Fibroblast of skin of right biceps (primary cell): ENCODE measurements at places on chromosomes 16 and 17.

GRCh38 chr17:45290269-45290765 is 26.5 kb downstream of the MAP3K14 start:
- no peak for DNase-seq

DNA sequence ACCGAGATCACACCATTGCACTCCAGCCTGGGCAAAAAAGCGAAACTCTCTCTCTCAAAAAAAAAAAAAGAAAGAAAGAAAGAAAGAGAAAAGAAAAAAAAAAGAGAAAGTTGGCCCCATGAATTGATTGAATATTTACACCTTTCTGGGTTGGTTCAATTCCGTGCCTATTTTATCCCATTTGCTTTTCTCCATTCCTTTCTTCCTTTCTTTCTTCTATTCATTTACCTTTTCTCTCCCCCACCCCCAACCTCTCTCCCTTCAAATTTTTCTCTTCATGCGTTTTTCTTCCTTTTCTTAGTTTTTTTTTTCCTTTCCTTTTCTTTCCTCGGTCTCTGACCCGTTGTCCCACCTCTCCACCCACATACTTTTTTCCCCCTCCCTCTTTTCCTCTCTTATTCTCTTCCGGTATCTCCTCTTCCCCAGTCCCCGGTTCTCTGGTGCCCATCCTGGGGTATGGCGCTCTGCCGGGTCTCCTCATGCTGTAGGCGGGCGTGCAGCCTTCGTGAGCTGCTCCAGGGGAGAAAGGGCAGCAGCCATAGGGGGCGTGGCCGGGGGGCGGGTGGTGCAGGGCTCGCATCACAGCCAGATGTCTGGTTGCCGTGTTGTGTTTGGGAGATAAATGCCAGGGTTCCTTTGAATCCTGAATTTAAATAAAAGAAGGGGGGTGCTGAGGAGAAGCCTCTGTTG is 5.3 kb upstream of the COL1A1 start:
- DNase-seq, result peak; percentile 74

DNA sequence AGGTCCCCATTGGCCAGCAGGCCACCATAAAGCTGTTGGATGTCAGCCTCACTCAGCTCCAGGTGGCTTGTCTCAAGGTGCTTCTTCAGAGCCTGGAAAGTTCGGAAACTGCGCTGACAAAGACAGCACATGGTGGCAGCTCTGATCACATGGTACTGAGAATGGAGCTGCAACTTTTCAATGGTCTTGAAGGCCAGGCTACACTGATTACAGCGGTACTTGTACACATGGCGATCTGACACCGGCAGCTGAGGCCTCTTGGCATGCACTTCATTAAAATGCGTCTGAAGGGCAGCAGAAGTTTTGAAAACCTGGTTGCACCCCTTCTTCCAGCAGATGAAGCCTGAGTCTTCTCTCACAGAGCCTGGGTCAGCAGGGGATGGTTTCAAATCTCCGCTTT is 249.7 kb downstream of the ZFHX3 start:
- DNase-seq, result no peak

DNA sequence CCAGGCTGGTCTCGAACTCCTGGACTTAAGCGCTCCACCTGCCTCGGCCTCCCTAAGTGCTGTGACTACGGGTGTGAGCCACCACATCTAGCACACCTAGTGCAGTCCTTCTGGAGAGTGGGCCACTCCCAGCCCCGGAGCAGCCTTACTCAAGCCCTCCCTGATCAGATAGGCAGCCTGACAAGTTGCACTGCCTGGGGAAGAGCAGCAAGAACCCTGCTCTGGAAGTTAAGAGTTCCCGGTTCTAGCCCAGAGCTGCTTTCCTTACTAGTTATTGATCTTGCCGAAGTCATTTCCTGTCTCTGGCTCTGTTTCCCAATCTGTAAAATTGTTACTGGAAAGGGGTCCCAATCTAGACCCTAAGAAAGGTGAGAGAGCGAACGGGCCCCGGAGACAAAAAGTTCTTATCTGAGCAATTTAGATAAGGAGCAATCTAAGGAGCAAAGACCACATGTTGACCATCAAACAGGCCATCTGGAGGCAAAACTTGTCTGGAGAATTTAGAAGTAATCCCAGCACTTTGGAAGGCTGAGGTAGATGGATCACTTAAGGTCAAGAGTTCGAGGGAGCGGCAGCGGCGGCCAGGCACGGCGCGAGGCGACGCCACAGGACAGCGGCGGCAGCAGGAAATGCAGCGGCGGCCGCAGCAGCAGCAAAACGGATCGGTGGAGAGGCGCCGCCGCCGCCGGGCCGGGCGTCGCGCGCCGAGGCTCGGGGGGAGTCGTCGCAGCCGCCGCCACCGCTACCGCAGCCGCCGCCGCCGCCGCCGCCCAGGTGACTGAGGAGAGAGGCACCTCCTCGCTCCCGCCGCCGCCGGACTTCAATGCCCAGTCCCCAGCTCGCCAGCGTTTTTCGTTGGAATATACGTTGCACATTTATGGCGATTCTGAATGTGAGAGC is 4.3 kb upstream of the NAGLU start:
- DNase-seq, result peak; percentile 60

GRCh38 chr16:54076006-54076504 is 210.5 kb downstream of the IRX3 start:
- DNase-seq, result no peak

GRCh38 chr16:85146532-85146797 is 34.2 kb upstream of the CIBAR2 start:
- no peak for DNase-seq

GRCh38 chr17:74243013-74243755 is 29.8 kb downstream of the TTYH2 start:
- DNase-seq, result no peak

DNA sequence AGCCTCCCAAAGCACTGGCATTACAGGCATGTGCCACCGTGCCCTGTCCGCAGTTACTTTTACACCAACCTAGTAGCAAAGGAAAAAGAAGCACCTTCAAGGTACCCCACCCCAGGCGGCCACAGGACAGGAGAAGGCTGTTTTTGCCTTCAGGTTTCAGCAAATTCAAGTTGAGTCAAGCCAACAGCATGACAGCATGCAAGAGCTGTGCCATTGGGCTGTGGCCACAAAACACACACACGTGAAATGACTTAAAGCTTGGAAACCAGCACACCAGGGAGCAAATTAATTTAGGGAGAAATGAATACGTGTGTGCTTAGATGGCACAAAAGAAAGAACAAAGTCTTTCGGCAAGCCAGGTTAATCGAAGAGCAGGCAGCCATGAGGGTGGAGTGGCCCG is 39.7 kb downstream of the ERCC4 start:
- DNase-seq, result no peak

DNA sequence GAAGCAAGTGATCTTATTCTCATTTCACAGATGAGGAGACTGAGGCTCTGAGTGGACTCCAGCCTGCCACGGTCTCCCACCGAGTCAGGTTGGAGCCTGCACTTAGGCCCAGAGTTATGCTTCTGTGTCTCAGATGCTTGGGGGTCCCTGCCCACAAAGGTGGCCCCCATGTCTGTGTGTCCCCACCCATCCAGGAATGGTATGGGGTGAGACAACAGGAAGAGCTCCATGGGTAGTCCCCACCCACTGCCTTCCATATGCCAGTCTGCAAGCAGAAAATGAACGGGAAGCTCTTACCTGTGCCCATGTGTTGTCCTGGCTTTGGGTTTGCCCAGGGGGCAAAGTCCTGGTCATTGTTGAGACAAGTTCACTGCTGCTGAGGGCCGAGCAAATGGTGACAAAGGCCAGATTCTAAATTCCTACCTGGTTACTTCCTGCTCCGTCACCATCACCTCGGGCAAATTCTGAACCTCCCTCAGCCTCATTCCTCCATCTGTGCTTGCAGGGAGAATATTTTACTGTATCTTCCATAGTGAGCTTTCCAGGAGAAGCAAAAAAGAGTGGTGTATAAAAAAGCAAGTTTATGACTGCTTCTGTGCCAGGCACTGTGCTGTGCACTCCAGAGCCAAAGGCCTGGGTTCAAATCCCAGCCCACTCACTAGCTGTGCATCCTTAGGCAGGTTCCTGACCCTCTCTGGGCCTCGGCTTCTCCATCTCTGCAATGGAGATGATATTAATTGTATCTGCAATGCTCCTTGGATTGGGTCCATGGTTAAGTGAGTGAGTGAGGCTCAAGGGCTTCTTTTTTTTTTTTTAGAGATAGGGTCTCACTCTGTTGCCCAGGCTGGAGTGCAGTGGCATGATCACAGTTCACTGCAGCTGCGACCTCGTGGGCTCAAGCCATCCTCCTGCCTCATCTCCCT is 9.3 kb downstream of the IL4R start:
- DNase-seq, result no peak

DNA sequence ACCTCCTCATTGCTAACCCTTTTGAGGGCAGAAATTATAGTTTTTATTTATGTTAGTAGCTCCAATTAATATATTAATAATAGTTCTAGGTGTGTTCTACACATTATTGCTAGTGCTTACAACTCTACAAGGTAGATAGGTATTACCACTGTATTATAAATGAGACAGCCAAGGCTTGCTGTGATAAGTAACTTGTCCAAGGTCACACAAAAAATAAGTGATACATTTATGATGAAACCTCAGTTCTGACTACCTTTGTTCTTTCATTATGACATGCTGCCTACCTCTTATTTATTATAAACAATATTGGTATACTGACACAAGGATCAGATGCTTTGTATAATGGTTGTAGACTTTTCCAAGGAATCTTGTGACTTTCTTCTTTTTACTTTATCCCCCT is 41.2 kb downstream of the NFAT5 start:
- no peak for DNase-seq
